ENCODE measurements at places on chromosomes 2 and 18.

GRCh38 chr2:142866426-142866825 lies 11.0 kb upstream of the KYNU start:
- no peak for DNase-seq

DNA sequence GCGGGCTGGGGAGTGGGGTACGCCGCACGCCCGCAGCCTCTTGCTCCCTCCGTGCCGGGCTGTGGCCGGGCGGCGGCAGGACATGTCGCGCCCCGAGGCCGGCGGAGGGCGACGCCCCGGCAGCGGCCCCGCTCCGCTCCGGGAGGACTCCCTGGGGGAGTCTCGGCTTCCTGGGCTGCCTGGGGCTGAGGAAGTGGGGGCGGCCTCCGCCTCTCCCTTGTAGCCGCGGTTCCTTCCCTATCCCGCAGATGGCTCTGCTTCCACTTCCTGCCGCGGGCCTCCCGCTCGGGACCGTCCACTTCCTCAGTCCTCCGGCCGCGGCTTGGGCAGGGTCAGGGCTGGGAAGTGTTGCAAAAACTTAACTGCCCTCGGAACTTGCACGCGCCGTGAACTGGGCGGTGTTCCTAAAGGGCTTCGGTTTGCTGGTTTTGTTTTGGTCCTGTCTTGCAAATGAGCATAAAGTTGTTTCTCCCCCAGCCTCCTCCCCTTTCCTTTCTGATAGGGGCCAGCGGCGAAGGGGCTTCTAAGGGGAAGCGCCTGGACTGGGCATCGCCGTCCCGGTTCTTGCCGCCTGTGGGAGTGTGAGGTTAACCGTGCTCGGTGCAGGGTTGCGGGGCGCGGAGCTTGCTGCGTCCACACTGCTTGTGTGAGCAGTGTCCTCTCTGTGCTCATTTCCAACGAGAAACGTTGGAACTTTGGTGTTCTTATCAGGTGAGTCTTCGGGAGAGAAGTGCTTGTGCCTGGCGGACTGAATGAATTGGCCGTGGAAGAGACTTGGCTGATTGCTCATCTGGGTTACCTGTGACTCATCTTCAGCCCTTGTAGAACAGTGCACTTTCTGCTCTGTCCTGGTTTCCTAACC lies 600 bp downstream of the RALB start:
- DNase-seq, result peak; percentile 46

- DNase-seq, result no peak
Observed at GRCh38 chr2:182463760-182464159, 36.9 kb upstream of the PDE1A start.

DNA sequence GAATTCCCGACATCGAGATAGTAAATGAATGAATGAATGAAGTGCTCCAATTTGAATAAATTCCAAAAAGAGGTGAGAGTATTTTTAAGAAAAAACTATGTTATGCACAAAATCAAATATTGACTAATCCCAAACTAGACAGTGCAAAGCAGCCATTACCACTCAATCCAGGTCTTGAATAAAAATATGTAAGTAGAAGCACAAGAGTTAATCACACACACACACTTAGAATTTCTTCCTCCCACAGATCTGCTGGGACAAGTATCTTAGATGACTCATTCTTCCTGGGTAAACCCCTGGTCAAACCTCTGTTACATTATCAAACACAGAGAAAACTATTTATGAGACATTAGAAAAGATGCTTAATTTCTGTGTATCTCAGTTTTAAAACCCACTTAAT lies 102.0 kb downstream of the PLA2R1 start:
- DNase-seq, result no peak

GRCh38 chr2:173213181-173213580 lies 137.5 kb downstream of the MAP3K20 start:
- DNase-seq, result no peak

GRCh38 chr2:198326431-198326830 lies 522.0 kb downstream of the PLCL1 start:
- no peak for DNase-seq

GRCh38 chr18:78792736-78793135 lies 186.9 kb upstream of the SALL3 start:
- no peak for DNase-seq

GRCh38 chr2:135850892-135851668 lies 14.1 kb upstream of the LCT start:
- no peak for DNase-seq

DNA sequence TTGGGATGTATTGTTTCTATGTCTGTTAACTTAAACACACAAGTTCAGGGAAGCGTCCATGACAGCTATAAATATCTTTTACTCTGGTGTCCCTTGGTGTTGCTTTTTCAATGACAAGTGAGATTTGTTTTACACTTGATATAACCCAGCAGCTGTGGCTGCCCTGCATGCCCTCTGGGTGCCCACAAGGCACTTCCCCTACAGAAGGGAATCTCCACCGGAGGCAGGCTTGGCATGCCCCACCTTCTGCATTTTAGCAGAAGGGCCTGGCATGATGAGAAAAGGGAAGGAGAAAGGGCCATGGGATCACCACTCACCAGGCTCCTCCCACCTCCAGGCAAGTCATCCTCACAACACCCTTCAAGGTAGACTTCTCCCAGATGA lies 68.7 kb downstream of the TMEM247 start:
- no peak for DNase-seq

- DNase-seq, result no peak
Observed at GRCh38 chr2:135130751-135131150, 78.7 kb downstream of the RAB3GAP1 start.

Measured in SHP77 (cell line).